ENCODE measurements at places on chromosomes 7 and 10.

DNA sequence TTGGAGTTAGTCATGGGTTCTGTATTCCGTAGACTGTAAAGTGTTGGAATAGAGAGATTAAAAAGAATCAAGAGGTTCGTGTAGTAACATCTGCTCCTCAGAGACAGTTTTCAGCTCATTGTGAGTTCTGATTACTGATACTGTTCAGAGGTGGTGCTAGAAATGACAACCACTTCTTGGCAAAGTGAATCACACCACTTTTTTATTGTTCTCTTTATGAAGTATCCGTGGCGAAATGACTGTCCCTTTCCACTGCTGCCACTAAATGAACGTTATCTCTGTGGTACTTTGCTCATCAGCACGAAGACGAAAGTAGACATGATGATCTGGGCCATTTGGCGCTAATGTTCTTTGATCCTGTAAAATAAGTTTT is 860 bp downstream of the RPP30 start:
- no peak for DNase-seq

DNA sequence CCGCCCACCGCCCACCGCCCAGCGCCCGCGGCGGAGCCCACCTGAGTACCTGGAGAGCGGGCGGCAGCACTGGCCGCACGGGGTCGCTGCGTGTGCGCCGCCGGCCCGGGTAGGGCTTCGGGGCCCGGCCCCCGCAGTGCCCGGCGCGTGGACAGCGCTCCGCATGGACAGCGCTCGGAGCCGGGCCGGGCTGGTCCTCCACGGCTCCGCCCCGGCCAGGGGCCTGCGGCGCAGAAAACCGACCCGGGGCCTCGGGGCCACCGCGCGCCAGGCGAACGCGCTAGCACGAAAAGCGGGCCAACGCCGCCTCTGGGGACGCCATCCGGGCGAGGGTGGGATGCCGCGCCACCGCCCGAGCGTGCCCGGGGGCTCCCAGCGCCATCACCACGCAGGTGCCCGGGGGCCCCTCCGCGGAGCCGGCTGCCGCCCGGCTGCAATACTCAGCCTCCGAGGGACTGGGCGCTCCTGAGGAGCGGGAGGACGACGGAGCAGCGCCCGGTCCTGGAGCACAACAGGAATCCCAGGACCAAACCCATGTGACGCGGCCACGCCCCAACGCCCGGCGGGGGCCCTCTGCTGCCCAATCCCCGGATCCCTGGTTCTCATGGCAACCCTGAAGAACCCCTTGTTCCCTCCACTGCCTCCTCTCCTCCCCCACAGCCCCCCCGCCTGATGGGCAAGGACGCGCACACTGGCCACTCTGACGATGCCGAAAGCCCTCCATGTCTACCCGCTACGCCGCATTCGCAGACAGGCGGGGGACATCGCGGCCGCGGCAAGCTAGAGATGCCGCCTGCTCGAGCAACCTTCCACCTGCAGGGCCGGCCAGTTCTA is at the start of gene GRB10:
TSS of gene GRB10 (minus strand) at position 522 of the 834 bp plus-strand sequence. CDS start 50,574 bp downstream, outside the sequence.
- no peak for DNase-seq

GRCh38 chr7:98178762-98179490 is 32.3 kb upstream of the BHLHA15 start:
- no peak for DNase-seq

DNA sequence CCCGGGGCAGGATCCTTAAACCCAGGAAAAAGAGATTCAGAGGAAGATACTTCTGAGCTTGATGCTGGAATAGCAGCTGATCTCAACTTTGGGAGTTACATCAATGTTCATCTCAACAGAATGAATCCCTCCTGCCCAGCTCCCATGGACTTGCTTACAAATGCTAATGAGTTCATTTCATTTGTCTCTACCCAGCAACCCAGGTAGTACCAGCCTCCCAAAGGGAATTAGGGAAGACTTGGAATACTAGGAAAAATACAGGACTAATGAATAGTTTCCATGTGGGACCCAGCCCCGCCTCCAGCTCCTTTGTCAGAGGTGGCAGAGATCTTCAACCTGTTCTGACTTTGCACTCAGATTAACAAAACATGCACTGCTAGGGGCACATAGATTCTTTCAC is 22.1 kb upstream of the TCF7L2 start:
- no peak for DNase-seq
